CD14-positive monocyte (primary cell): ENCODE measurements at places on chromosomes 3 and 15.

GRCh38 chr15:99615460-99615859 lies 49.7 kb downstream of the MEF2A start:
- DNase-seq = no peak

- no peak for DNase-seq
Observed at GRCh38 chr3:132964266-132964665, 73.9 kb upstream of the TMEM108 start.

DNA sequence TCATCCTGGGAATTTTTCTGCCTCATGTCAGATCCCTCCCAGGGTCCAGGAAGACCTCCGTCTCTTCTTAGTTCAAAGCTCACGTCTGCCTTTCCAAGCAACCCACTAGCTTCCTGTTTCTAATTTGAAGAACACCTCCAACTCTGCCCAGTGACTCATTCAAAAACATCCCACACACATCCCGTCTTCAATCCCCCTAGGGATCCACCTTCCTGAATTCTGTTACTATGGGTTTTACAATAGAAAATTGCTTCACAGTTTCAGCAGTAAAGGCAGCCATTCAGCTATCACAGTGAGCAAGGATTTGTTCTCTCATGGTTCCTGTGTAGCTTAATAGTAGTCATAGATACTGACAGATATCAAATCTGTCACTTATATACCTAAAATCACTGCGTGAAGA lies 308.3 kb upstream of the CCDC54 start:
- DNase-seq = no peak

DNA sequence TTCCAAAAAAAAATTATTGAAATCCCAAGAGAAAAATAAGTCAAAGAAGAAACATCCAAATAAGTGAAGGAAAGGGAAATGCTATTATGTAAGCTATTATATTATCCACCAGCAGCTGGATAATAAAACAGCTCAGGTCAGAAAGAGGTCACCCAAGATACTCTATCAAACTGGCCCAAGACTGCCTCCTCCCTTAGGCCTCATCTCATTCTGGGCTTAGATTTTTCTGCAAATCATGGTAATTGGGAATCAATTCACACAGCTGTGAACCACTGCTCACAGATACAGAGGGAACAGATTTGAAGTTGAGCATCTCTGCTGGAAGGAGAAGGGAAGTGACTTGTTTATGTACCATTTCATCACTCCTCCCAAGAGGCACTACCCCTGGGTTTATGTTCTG lies 294.6 kb upstream of the DPPA4 start:
- DNase-seq = no peak

DNA sequence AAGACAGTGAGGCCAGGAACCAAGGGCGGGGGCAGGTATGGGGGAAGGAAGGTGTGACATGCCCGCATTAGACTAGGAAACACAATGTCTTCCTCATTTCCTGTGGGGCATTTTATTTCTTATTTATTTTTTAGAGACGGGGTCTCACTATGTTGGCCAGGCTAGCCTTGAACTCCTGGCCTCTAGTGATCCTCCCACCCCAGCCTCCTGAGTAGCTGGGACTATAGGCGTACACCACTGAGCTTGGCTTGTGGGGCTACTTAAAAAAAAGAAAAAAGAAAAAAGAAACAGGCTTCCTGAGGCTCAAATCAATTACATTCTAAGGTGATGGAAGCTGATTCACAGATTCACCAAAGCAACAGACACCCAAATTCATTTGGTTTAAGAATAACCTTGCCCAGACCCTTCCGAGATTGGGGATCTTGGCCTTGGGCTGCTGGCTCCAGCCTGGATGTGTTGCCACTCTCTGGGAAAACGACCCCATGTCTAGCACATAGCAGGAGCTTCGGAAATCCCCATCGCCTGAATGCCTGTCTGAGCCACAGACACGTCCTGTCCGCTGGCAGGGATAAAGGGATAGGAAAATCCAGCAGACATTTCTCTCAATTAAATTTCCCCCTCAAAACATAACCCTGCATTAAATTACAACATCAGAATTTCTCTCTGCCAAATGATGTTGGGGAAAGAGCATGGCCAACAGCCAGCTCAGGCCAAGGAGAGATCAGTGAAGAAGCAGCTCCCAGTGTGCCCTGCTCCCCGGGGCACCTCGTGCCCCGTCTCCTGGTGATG lies 13.0 kb downstream of the CPN2 start:
- DNase-seq = no peak

DNA sequence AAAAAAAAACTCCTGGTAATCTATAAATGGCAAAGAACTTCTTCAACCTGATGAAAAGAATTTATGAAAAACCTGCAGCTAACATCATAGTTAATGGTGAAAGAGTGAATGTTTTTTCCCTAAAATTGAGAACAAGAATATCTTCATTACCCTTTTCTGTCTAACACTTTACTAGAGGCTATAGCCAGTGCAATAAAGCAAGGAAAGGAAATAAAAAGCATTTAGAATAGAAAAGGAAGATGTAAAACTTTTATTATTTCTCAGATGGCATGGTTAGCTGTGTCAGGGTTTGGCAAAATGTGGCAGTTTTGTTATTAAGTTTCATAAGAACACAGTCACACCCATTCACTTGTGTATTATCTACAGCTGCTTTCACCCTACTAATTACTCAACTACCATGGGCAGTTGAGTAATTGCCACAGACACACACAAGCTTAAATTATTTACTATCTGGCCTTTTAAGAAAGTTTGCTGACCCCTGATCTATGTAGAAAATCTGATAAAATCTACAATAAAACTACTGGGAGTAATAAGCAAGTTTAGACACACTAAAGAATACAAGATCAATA lies 465.1 kb downstream of the MAGI1 start:
- DNase-seq = no peak
